ENCODE measurements at places on chromosomes 5 and 9.
A peak's percentile ranks its signal among the peaks of the same experiment; 100 is the strongest.

DNA sequence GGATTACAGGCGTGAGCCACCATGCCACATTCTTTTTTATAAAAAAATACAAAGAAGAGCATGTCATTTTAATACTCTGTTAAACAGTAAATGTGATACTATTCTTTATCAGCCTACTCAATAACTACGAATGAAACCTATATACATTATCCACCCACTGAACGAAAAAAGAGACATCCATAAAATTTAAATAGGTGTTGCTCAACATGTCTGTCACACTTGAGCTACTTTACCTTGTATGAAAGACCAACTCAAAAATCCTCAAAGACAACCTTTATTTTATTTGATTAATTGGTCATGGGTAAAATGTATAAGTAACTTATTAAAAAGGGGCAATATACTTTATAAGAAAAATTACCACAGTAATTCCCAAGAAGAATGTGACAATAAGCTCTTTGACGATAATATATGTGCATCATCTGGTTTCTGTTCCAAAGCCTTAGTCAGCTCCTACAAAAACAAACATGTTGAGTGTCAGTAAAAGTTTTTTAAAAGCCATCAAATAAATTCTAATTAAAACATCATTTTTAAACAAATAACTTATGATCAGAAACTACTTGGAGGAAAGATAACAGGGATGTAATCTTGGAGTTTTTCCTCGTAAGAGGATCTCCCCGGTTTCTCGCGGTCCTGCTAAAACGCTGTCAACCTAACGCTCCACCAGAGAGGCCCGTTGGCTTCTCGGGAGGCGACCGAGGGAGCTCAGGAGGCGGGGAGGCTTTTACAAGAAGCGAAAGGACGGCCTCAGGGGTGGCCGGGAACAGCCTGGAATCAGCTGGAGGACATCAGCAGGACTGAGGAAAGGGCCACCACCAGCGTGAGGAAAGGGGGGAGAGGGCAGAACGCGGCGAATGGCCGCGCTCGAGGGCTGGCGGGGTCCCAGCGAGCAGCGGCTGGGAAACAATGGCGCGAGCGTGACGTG lies 13.5 kb upstream of the ANKRD18B start:
- peak; percentile 55 for DNase-seq

DNA sequence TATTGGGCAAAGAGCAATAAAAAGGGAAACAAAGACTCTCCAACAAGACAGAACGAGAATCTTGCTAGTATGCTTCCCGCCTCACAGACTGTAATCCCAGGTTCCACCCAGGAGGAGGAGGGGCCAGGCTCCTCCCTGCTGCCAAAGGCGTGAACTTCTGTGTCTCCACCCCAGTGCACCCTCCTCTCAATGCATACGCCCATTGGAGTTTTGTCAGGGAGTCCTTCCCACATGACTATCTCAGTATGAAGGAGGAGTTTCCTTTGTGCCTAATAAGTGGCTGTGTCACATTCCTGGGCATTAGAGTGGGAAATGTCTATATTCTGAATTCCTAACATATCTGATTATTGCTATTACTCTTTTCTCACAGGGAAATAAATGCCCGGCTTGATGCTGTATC lies 106.4 kb upstream of the DHFR start:
- no peak for DNase-seq

GRCh38 chr9:120413121-120414048 lies 166.6 kb downstream of the CDK5RAP2 start:
- DNase-seq, result no peak

GRCh38 chr9:95952471-95952870 lies 77.0 kb downstream of the ERCC6L2 start:
- DNase-seq, result no peak

GRCh38 chr5:135508496-135509005 lies 27.2 kb downstream of the NEUROG1 start:
- no peak for DNase-seq

- peak; percentile 10 for DNase-seq
These were observed 81.4 kb downstream of the NSUN2 start for GRCh38 chr5:6551287-6551954.

GRCh38 chr5:1535646-1536045 lies 11.9 kb upstream of the LPCAT1 start:
- DNase-seq, result no peak

DNA sequence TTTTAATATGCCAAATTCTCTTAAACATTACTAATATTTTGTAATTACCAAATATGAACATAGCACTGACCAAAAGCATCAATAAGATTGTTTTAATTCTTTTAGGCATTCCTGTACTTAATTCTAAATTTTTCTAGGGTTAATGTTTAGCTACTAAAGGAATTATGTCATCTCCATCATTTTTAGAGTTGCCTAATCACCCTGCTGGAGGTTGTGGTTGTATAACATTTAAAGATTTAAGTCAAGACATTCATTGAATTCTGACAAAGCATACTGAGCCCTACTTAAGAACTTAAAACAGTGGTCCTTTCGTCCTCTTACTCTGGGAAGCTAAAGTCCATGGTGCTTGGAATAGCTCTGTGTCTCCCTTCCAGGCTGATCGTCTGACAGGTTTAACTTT lies 28.1 kb upstream of the DAB2 start:
- no peak for DNase-seq

Measured in brain microvascular endothelial cell (primary cell).